H1 (cell line): ENCODE measurements at places on chromosomes 2 and 18.

- peak; percentile 95 for DNase-seq
Measured at GRCh38 chr18:70578480-70578879, 289.6 kb downstream of the SOCS6 start.

DNA sequence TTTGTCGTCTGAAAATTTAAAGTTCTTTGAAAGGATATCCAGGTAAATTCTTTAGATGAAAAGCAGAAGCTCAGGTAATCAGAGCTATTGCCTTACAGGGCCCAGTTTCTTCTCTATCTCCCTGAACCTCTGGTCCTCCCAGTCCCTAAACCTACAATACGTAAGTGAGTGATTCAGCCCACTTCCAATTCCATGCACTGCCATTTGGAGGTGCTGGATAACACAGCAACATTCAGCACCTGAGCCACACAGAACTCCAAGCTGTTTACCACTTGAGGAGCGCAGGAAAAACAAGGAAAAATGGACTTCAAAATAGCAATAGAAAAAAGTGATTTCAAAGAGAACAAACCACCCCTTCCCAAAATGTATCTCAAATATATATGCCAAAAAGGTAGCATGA lies 105.0 kb upstream of the DNAJC10 start:
- DNase-seq, result no peak

- DNase-seq, result peak; percentile 13
Measured at GRCh38 chr2:101609433-101609832, 88.1 kb upstream of the MAP4K4 start.

DNA sequence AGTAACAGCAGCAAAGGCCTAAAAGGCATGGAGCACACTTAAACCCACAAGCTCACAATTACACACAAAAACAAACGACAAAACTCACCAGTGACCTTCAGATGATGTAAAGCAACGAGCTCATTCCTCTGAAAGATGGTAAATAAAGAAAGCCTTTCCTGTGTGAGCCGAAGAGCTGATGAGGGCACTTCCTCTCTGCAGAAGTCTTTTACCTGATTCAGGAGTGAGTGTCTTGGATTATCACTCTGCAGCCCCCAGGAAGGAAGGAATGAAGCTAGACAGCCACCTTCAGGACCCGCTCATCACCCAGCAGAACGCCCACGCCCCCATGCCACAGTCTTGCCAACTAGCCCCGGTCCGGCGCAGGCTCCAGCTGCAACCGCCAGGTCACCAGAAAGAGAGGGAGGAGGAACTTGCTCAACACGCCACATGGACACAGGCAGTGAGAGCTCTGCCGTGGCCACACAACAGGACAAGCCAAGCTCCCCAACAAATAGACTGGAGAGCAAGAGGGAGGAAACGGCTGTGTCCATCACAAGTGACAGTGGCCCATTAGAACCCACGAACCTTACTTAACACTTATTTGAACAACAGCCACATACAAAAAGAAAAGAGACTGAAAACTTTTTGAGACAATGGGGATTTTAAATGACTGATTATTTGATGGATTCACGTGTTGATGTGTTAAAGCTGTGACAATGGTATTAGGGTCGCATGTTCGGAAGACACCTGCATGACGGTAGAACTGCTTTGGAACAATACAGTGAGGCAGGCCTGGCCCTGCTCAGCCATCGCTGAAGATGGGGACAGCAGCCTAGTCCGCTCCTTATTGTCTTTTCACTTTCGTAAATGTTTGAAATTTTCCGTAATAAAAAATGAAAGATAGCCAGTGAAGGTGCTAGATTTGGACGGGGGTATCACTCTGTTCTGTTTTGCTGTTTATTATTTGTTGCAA lies 127.3 kb downstream of the HDAC4 start:
- DNase-seq, result no peak

- no peak for DNase-seq
Measured at GRCh38 chr2:170396799-170397459, 219.0 kb downstream of the MYO3B start.

DNA sequence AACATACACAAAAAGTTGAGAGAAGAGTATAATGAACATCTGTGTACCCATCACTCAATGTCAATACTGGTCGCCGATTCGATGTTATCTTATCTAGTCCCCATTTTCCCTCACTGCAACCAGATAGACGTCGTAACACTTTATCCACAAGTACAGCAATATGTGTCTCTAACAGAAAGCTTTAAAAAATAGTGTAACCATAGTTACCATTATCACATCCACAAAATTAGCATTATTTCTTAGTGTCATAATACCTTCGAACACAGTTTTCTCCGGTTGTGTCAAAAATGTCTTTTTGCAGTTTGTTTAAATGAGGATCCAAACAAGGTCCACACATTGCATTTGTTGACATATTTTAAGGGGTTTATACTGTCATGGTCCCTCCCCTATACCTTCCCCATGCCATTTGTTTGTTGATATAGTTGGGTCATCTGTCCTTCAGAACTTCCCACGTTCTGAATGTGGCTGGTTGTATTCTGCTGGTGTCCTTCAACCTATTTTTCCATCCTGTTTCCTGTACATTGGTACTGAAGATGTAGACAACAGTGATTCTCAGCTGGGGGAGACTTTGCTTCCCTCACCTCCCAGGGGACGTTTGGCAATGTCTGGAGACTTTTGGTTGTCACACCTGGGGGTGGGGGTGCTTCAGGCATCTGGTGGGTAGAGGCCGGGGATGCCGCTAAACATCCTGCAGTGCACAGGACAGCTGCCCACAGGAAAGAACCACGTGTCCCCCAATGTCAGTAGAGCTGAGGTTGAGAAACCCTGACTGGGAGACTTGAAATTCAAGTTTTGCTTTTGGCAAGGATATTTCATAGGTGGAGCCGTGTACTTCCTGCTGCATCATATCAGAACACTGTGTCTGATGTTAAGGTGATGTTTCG lies 72.7 kb upstream of the SPRED2 start:
- DNase-seq, result no peak

DNA sequence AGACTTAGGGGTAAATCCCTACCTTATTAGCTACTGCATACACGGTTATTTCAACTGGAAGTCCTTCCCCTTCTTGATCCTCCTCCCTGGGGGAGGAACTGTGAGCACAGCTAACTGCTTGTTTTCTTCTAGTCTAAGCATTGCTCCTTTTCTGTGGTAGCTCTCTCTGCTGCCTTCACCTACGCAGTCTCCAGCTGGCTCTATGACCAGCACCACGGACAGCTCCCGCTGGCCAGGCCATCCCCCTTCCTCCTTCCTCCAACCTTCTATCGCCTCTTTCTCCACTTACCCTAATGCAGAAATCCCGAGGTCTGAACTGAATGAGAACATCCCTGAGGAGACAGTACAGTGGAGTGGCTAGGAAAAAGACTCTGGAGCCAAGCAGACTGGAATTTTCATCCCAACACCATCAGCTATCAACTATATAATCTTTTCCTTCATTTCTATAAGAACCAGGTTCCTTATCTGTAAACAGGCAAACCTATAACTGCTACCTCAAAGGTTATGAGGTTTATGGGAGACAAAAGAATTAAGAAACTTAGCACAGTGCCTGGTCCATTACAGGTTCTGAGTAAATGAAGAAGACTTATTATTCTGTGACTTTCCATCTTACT lies 4.7 kb upstream of the CFAP65 start:
- no peak for DNase-seq

DNA sequence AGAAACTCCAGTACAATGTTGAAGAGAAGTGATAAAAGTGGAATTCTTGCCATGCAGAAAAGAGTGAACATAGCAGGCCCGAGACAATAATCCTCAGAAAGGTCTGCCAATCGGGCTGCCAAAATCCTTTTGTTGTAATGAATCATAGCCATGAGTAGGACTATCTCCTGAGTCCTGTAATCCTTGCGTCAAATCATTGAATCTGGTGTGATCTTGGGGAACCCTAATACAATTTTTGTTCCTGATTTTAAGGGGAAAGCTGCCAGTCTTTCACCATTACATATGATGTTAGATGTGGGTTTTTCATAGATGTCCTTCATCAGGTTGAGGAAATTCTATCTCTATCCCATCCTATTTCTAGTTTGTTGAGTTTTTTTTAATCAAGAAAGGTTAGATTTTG lies 2.2 kb downstream of the TPGS2 start:
- no peak for DNase-seq

DNA sequence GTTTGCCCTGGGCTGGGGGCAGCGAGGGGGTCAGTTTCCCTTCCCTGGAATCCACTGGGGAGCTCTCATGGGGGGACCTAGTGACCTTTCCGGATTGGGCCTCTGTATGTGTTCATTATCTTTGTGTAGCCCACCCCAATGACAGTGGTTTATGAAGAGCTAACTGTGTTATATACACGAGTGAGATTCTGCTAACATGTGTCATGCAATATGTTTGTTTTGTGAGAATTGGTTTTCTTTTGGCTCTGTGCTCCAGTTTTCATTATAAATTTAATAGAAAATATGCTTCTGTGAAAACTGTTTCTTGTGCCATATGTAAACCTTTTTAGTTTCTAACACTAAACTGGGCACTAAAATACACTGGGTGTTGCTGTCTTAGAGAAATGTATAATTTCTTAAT lies 110.6 kb downstream of the WDSUB1 start:
- no peak for DNase-seq

- DNase-seq, result no peak
Measured at GRCh38 chr18:78362198-78362597, 617.4 kb upstream of the SALL3 start.

- no peak for DNase-seq
Measured at GRCh38 chr2:133240491-133241223, 327.6 kb downstream of the NCKAP5 start.

GRCh38 chr2:6183226-6183625 lies 491.0 kb downstream of the SOX11 start:
- no peak for DNase-seq

DNA sequence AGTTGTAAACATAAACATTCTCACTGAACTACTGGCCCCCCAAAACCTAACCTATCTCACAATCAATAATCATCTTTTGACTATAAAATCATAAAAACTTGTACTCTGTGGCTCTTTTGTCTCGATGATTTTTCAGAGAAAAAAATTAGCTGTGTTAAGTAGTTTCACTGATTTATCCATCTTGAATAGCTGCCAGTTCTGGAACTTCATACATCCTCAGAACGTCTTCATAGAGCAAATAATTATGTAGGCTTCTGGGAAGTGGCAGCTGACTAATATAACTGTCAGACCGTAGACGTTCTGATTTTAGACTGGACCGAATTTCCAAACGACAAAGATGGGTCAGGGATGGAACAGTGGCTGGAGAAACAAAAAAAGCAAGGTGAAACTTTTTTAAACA lies 97.3 kb upstream of the CHAC2 start:
- no peak for DNase-seq

GRCh38 chr2:99477054-99477453 lies 12.8 kb downstream of the REV1 start:
- DNase-seq, result no peak

DNA sequence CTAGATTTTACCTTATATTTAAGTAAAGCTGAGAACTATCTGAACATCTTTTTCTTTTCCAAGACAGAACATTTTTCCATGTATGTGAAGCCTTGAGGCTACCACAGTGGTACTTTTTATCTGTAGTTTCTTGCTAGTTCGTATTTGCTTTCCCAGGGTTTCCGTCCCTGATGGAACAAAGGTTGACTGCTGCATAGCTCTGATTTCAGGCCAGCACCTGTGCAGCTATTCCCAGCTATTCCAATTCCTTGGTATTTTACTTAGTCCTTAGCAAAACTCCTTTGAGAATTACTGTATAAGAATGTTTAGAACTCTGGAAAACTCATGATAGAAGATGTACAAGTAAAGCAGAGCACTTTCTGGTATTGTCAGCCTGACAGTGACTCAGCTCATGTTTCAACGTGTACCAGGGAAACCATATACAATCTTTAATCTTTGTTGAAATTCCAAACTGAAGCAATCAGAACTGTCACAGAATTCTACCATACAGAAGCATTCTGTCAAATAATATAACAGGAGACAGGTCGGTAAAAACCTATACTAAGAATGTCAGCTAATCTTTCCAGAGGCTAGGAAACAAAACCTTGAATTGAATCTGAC lies 162.2 kb downstream of the PKP4 start:
- no peak for DNase-seq

GRCh38 chr2:33106115-33106514 lies 159.4 kb downstream of the LTBP1 start:
- no peak for DNase-seq

DNA sequence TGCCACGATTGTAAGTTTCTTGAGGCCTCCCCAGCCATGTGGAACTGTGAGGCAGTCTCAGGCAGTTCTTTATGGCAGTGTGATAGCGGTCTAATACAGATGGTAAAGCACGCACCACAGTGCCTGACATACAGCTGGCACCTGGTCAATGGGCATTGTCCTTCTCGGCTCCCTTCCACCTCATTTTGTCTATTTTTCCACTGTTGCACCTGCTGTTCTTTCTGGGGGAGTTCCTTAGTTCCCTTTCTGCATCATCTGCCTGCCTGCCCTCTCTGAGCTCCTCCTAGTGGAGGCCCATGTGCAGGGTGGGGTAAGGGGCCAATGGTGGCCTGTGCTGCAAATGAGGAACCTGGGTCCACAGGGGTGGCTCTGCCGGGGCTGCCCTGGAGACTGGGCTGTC lies 157.6 kb downstream of the LPIN1 start:
- DNase-seq, result no peak

DNA sequence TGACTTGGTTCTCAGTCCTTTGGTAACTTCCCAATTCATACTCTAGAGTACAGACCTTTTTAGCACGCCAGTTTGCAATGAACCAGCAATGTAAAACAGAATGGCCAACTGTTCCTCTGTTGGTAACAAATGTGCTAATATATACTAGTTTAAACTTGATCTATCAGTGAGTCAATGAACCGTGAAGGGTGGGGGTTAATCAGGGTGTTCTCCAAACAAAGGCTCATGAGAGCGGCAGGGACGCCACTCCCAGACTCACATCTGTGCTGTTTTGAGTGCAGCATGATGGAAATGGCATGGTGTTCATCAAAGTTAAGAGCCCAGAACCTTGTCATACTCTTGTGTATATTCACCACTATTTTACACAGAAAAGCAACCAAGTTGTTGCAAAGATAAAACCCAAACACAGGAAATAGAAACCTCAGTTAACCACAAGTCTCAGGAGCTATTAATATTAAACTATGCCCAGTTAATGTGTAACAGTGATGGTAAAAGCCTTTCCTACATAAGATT lies 70.3 kb downstream of the CERKL start:
- no peak for DNase-seq

- DNase-seq, result no peak
Measured at GRCh38 chr2:18641823-18642222, 52.5 kb upstream of the NT5C1B start.

- no peak for DNase-seq
Measured at GRCh38 chr2:222943820-222944219, 83.0 kb downstream of the ACSL3 start.

DNA sequence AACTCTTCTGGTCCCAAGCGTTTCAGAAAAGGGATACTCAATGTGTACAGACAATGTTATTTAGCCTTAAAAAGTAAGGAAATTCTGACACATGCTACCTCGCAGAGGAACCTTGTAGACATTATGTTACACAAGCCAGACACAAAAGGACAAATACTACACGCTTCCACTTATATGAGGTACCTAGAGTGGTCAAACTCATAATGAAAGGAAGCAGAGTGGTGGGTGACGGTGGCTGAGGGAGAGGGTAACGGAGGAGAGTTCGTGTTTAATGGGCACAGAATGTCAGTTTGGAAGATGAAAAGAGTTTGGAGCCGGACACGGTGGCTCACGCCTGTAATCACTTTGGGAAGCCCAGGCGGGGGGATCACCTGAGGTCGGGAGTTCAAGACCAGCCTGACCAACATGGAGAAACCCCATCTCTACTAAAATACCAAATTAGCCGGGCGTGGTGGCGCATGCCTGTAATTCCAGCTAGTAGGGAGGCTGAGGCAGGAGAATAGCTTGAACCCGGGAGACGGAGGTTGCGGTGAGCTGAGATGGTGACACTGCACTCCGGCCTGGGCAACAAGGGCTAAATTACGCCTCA lies 1.4 kb downstream of the MCM6 start:
- no peak for DNase-seq
